CD4-positive, alpha-beta T cell treated with Interleukin-6 at 100 ng/mL for 8 hours (primary cell): ENCODE measurements at places on chromosomes 6 and 20.

GRCh38 chr20:25376236-25376635 is 14.4 kb downstream of the ABHD12 start:
- no peak for DNase-seq

DNA sequence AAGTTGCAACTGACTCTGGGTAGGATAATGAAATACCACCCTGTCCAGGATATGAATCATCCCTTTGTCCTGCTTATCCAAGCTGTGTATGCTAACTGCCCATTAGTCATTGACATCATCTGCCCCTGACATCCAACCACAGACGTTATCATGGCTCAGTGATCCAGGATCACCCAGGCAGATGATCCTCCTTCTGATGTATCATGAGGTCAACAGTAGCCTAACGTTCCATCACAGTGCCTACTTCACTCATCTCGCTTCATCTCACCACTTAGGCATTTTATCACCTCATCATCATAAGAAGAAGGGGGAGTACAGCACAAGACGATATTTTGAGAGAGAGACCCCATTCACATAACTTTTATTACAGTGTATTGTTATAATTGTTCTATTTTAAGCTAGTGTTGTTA is 13.4 kb upstream of the BTN3A2 start:
- DNase-seq = no peak

DNA sequence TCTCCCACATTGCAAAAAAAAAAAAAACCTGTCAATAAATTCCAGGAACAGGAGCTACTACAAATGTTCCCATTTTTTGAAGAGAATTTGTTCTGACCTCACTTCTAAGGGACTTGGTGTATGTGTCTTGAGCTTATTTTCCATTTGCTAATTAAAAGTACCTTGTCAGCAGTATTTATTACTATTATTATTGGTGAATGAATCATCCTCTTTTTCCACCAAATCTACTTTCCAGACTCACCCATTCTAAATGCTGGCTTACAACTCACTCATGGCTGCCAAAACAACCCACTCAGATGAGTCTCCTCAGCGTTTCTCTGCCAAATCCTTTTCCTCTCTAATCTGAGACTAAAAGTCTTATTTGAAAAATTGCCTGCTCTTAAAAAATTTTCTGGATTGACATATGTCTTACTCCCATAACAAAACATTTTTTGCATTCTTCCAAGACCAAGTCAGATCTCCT is 33.2 kb upstream of the TASP1 start:
- DNase-seq = no peak

- DNase-seq = no peak
Measured at GRCh38 chr6:165653607-165654006, 9.4 kb downstream of the PDE10A start.

GRCh38 chr20:64256282-64256935 is 861 bp downstream of the PCMTD2 start:
- DNase-seq = no peak

DNA sequence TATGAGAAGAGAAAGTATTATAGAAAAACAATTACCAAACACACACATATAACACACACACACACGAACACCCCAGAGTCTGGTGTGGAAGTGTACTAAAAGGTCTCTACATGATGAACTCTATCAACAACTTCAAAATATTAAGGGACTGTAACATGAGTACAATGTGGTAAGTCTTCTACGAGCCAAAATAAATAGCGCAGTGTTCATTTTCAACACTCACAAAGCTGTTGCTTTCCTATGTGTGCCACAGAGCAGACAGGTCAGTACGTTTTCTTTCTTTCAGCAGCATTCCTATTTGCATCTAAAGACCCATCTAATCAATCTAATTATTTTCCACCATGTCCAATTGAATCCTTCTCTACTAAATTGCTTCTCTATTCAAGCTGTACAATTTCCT is 12.1 kb upstream of the CNKSR3 start:
- DNase-seq = no peak

- no peak for DNase-seq
Measured at GRCh38 chr6:43645613-43645964, 753 bp downstream of the RSPH9 start.

GRCh38 chr6:78157606-78158005 is 504.8 kb downstream of the MEI4 start:
- DNase-seq = no peak

- no peak for DNase-seq
Measured at GRCh38 chr20:40670253-40670652, 18.8 kb downstream of the MAFB start.

DNA sequence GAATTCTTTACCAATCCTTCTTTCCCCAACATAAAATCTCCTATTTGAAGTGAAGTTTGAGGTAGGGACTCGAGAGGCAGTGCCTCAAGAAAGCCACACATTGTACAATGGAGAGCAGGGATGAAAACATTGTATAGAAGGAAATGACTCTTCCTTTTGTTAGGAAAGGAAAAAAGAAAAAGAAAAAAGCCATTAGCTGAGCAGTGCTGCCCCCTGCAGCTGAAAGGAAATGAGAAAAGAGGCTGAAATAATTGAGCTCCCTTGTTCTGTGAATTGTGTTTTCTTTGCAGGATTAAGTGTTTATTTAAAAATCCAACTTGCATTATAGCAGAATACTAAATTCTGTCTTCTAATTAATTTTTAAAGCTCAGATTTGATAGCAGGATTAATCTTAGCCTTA is 162.9 kb upstream of the SASH1 start:
- DNase-seq = no peak

GRCh38 chr6:101203664-101204063 is 189.8 kb upstream of the GRIK2 start:
- no peak for DNase-seq

DNA sequence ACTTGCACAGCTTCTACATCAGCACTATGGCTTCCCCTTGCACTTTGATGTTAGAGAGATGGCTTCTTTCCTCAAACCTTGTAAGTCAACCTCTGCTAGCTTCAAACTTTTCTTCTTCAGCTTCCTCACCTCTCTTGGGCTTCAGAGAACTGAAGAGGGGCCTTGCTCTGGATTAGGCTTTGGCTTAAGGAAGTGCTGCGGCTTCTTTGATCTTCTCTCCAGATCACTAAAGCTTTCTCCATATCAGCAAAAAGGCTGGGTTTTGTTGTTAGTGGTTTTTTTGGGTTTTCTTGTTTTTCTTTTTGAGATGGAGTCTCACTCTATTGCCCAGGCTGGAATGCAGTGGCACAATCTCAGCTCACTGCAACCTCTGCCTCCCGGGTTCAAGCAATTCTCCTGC is 24.0 kb downstream of the CDK5RAP1 start:
- peak; percentile 18 for DNase-seq

DNA sequence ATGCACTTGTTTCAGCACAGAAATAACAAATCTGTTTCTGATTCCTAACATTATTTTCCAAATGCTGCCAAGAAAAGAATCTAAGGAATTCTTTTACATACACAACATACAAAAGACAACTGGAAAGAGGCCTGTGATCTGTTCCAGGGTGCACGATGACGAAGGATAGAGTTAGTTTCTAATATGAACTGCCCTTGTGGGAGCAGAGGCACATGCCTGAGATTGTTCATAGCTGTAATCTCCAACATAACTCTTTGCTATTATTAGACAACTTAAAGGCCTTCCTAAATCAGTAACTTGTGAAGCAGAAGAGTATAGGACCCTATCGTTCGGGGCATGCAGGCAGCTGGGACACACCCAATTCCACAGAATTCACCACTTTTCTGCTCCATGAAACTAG is 41.2 kb upstream of the NHSL1 start:
- no peak for DNase-seq

GRCh38 chr6:25062070-25062811 is 126.5 kb upstream of the RIPOR2 start:
- no peak for DNase-seq

- no peak for DNase-seq
Measured at GRCh38 chr20:58310291-58310782, 822 bp downstream of the RAB22A start.

GRCh38 chr6:98672681-98673475 is 161.5 kb upstream of the POU3F2 start:
- DNase-seq = no peak

DNA sequence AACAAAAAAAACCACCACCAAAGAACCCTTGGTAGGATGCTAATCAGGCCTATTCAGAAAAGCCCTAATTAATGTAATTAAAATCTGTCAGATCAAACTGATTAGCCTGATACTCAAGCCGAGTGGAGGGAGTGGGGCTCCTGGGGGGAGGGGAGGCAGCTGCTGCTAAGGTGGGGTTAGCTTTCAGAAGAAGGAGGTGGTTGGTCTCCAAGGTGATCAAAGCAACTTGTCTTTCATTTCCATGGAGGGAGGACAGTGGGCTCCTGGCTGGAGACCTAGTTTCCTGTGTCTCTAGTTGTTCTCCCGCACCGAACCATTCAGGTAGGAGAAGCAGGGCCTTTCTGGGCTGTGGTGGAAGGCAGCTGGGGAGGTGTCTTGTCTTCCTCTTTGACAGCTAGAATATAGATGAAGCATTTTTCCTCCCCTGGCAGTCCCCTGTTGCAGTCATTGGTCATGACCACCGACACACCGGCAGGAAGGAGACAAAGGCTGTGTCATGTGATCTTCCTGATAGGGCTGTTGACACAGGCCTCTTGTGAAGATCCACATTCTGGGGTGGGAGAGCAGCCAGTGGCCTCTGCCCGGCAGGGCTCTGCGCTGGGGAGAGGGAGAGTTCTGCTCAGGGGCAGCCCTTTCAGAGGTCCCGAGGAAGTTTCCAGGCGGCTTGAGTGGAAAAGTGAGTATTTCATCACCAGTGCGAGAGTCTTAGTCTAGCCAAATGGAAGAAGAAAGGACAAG is 39.9 kb upstream of the PRDM1 start:
- no peak for DNase-seq

- DNase-seq = no peak
Measured at GRCh38 chr6:113464960-113465359, 392.2 kb upstream of the MARCKS start.
